Activated CD4-positive, alpha-beta T cell treated with anti-CD3 and anti-CD28 coated beads, Interleukin-2, amount 50 U/mL, for 4 hours (primary cell): ENCODE measurements at places on chromosomes 7 and 10.

DNA sequence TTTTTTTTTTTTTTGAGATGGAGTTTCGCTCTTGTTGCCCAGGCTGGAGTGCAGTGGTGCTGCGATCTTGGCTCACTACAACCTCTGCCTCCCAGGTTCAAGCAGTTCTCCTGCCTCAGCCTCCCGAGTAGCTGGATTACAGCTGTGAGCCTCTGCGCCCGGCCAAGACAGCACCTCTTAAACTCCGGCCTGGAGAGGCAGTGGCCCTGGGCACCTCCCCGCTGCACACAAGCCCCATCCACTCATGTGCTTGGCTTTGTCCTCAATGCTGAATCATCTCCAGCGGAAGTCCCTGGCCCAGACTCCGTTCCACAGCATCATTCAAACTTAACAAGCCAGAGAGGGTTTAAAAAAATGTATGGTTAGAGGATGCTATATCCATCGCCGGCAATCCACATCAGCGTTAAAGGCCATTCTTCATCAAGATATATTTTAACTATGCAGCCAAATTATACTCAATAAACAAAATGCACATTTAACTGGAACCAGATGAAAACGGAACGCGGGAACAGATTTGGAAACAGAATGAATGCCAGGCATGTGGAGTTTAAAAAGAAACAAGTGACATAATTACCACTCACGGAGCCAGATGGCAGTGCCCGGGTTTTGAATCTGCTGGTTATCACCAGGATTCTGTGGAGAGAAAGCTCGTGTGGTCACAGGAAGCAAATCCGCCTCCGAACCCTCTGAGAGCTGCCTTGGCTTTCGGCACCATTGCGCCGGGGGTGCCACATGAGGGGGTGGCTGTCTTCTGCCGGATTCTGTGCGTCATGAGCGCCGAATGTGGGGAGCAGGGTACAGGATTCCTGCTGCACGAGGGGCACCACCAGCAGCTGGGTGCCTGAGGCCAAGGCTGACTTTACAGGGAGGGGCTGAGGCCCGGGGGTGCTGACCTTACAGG, 45.6 kb upstream of the CFAP46 start:
- no peak for DNase-seq

GRCh38 chr10:71933651-71934050, 30.5 kb upstream of the CHST3 start:
- peak; percentile 53 for DNase-seq

- no peak for DNase-seq
Measured at GRCh38 chr7:149285603-149286002, 23.6 kb downstream of the ZNF783 start.

DNA sequence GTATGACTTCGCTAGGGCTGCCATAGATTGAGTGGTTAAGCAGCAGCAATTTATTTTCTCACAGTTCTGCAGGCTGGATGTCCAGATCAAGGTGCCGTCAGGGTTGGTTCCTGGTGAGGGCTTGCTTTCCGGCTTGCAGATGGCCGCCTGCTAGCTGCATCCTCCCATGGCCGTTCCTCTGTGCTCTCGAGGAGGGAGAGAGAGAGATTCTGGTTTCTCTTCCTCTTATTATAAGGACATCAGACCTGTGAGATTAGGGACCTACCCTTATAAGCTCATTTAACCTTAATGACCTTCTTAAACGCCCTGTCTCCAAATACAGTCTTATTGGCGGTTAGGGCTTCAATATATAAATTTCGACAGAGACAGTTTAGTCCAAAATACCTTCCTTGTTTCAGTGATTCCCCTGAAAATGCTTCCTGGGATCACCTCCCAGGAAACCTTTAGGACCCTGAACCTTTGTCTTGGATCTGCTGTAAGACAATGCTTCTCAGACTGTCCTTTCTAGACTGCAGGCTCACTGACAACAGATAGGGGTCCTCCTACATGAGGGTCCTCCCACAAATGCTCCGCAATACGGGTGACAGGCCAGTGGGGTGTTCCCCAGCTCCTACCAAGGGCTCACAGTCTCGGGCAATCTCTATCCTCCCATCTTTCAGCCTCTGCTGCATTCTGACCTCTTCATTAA, 82.5 kb upstream of the BAIAP2L1 start:
- no peak for DNase-seq

GRCh38 chr10:3813267-3813666, 28.3 kb upstream of the KLF6 start:
- DNase-seq, result no peak

DNA sequence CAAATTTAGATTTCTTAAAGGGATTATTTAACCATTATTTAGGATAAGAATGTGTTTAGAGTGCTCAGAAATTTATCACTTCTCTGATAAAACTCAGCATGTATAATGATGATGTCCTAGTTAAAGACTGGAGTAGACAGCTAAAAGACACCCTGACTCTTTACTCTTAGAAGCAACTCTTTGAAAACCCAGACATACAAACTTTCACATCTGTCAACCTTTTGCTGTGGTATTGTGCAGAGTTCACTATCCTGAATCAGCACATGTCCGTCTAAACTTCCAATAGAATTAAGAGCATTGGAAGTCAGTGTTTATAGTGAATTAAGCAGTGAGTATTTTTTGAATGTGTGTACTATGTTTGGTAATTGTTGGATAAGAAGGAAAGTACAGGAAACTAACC, 24.9 kb downstream of the ZNRF2 start:
- no peak for DNase-seq

GRCh38 chr7:43625980-43626379, 43.1 kb downstream of the STK17A start:
- no peak for DNase-seq

DNA sequence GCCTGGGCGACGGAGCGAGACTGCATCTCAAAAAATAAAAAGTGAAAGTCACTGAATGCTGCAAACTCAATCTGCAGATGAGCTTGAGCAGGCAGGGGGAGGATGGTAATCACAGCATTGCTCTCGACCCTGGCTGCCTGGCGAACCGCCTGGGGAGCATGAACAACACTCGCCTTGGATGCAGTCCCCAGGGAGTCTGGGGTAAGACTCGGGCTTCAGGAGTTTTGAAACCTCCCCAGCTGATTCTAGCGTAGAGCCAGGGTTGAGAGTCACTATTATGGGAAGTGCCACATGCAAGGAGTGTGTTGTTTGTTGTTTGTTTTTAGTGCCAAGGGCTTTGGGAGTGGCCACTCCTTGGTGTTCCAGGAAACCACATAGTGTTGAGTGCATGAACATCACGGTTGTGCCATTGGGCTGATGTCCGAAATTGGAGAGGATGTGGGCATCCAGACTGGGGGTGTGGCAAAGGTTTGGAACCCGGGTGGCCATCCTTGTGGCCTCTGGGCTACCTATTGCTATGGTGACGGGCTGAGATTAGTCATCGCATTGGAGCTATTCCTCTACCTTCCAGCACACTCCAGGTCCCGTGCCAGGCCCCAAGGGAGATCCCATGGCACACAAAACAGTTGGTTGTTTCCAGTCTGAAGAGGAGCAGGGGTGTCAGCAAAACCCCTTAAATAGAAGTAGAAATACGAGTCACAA, 92.6 kb downstream of the RGS10 start:
- DNase-seq, result no peak

- DNase-seq, result no peak
Measured at GRCh38 chr7:80070391-80070790, 64.2 kb upstream of the GNAI1 start.

DNA sequence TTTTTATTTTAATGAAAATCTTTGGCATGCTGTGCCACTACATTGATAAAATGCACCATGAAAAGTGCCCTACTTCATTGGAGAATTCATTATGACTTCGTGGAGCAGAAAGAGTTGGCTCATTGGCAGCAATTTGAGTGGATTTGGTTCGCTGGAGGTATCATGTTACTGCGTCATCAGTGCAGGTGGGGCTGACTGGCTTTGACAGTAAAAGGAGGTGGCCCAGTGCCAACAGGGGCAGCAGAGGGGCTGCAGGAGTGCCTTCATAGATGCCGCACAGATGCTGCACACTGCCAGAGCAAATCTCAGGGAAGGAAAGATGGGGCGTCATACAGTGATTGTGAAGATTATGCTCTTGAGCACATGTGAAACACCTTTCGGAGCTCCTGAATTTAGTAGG, 22.2 kb downstream of the FZD1 start:
- DNase-seq, result no peak

GRCh38 chr7:28626624-28627262, 214.4 kb downstream of the CREB5 start:
- DNase-seq, result no peak
